ENCODE measurements at places on chromosomes 1 and 21.

- no peak for DNase-seq
Measured at GRCh38 chr1:174761901-174762585, 237.7 kb upstream of the CACYBP start.

GRCh38 chr1:67159233-67159632 is 7.0 kb upstream of the IL23R start:
- no peak for DNase-seq

DNA sequence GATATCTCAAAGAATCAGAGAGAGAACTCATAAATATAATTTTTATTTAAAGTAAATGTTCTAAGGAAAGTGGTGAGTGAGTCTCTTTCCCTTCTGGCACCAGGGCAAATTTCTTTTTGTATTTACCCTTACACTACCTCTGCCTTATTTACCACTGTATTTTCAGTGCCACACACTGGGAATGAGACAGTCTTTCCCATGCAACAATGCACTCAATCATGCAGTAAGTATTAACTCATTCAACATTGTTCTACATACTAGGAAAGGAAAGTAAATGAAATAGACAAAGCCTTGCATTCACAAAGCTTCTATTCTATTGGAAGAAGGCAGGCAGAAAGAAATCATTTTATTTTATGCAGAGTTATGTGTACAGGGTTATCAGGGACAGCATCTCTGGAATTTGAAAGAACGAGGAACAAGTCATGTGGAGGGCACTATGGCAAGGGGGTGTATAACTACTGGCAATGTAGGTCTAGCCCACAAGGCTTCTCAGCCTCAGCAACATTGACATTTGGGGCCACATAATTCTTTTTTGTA is 129.8 kb upstream of the PRDX6 start:
- DNase-seq, result no peak

DNA sequence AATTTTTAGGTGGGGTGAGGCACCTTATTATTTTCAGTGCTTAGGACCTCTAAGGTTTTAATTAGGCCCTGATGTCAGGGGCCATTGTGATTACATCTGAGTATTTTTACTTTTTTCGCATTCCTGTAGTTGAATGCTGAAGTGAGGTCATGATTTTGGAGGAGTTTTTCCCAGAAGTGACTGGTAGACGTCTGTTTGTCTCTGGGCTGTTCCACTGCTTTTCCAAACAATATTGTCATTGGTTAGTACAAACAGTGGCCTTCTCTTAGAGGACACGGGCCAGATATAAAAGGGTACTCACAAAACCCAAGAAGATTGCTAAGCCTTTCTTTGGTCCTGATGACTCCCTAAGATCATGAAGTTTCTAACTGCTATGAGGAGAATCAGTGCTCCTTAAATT is 7.6 kb upstream of the RASAL2 start:
- DNase-seq, result no peak

DNA sequence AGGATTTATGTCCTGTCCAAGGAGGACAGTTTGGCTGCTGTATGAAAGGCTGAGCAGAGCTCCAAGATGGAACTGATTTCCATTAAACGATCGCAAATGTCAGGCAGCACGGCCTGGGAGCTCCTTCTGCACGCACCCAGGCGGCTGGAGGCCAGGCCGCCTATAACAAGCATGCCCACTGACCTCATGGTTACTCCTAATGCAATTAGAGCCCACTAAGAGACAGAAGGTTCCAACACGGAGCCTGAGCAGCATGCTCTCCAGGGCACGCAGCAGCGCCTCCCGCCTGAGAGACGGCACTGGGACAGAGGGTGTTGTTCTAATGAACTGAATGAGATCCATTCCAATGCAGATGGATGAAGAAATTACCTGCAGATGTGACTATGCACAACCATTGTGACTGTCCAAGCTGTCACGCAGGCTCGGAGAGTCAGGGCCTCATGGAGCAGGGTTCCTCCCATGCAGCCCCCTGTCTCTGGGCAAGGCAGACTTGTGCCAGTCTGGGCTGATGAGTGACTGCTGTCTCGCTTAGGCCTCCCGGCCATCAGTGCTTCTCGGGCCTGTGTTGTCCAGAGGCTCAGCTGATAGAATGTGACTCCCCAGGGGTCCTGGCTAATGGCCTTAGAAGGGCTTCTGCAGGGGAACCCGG is 25.2 kb upstream of the CDCA8 start:
- DNase-seq, result no peak

- DNase-seq, result no peak
Measured at GRCh38 chr1:24080131-24080530, 31.8 kb downstream of the MYOM3 start.

DNA sequence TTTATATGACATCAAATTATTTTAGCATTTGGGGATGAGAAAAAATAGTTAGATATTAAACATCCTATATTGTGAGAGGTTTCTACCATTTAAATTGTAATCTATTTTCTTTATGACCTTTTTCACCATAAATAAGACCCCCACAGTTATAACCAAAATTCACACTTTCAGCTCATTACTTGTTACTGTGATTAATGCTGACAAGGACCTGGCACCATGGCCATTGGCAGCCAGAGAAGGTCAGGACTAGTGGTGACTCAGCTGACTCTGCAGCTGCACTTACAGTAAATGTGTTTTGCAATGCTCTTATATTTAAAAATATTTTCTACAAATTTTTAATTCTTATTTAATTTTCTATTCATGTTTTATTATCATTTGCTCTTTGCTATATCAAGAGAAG is 133.3 kb upstream of the C1orf105 start:
- DNase-seq, result peak; percentile 63

DNA sequence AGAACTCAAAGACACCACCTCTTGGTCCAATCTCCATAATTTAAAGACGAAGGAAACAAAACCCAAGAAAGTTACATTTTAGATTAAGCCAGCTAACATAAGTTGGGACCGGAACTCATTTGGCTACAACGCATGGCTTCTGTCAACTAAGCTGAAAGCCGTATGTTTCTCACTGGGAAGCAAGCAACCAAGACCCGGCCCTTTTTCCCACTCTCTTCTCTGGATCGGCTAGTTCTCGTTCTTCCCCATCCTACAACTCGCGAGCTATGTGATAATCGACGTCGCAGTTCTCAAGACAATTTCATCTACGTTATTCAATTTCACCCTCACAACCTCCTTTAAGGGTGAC is 601 bp downstream of the CCT8 start:
- DNase-seq, result peak; percentile 51

GRCh38 chr1:113452921-113453770 is 62.8 kb downstream of the MAGI3 start:
- peak; percentile 21 for DNase-seq

DNA sequence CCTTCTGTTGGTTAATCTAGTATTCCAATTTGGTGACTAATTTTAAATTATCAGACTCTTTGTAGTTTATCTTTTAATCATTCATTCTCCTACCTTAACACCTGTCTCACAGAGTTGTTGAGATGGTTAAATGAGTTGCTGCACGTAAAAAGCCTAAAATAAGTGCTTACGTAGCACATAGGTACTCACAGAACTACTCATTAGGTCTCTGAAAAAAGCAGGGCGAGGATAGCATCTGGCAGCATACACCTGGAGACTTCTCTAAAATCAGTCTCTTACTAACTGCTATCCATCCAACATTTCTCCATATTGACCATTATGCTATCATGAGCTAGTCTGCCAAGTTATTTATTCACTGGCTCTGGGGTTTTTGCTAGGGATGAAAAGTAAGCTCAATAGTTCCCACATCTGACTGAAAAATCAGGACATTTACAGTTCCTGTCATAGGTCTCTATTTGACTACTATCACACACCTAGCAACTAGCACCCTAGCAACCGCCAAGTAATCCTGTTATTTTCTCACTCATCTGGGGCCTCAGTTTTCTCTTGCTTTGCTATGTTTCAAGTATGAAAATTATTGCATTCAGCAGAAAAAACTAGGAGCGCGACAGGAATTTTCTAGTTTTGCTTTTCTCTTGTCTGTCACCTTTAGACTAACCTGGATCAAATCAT is 11.2 kb downstream of the CSDE1 start:
- no peak for DNase-seq

DNA sequence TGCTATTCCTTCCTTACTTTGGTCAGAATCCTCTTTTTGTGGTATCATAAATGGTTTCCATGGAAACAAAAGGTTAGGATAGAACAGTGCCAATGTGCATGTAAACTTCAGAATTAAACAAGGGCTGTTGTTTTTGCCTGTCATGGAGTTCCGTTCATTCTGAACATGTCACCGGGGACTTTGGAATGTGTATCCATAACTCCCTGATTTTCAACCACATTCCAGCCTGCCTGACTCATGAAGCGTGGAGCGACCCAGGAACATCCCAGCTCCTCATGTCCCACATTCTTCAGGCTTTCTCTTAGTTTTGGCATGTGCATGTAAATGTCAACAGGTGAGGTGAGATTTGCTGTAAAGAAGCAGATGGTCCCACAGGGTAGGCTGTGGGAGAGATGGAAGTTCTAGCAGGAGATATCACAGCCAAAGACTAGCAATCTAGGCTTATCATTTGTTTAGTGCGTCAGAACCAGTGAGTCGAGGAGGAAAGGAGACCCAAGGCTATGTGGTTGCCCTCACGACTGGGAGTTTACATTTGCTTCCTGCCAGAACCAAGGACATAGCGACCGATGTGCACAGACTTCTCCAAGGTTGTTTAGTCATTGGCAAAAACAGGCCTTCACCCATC is 23.0 kb upstream of the DNAJC11 start:
- no peak for DNase-seq

DNA sequence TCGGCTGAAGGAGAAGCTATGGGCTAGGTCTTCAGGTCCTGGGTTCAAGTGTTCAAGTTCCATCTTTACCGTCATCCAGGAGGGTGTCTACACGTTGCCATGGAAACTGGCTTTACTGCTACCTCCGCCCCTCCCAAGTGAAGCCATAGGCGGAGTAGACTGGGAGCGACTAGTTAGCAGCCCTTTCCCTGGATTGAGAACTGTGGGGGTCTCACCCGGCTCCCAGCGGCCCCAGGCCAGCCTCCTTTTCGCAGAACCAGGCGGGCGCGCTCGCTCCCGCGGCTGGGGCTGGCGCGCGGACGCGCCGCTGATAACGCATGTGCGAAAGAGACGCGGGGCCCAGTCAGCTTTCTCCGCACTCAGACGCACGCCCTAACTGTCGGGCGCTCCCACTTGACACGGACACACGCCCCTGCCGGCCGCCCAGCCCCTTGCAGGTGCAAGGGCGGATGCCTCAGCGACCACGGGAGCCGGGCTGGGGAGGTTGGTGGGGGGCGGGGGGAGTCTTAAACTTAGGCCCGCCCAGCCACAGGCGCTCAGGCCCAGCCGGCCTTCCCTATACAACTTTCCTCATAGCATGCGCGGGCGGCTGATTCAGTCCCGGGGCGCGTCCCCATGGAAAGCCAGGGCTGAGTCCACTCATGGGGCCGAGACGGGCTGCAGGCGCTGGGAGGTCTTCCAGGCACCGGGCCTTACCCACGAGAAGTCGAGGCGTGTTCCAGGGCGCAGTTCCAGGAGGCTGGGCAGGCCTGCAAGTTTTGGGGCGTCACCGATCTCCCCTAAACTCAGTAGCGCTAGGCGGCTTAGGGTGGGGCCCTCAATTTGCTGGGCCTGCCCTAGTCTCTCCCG is 7.4 kb downstream of the EFNA4 start:
- peak; percentile 81 for DNase-seq

DNA sequence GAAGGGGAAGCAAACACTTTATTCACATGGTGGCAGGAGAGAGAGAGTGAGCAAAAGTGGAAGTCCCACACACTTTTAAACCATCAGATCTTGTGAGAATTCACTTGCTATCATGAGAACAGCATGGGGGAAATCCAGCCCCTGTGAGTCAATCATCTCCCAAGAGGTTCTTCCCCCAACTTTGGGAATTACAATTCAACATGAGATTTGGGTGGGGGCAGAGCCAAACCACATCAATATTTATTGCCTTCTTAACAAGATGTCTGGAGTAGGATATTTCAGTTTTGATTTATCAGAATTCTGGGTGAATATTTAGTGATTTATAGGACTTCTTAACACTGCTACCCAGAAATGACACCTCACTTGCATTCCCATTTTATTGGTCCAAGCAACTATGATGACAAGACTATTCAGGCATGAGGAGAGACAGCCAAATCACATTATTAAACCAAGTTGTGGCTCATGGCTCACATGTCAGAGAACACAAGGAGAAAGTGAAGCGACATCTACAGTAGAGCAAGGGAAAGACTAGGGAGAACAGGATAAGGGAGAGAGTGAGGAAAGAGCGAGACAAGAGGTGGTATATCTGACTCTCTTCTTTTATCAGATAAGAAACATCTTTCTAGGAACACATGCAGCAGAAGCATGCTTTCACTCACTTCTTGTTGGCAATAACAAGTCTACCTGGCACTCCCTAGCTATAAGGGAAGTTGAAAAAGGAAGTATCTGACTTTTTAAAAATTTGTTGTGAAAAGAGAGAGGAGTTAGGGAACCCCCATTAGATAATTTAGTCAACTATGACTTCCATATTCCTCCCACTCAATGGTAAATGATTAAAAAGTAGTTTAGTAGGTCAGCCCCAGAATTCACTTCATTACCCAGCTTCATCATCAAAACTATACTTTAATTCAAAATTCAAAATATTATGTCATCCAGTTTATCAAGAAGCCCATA is 36.6 kb upstream of the PTPRC start:
- peak; percentile 77 for DNase-seq

All from suppressor macrophage treated with lipopolysaccharide for 4 hours (primary cell).